H7 (cell line): ENCODE measurements at places on chromosomes 2 and 18.

GRCh38 chr2:205543262-205543843 lies 138.9 kb upstream of the NRP2 start:
- no peak for DNase-seq

DNA sequence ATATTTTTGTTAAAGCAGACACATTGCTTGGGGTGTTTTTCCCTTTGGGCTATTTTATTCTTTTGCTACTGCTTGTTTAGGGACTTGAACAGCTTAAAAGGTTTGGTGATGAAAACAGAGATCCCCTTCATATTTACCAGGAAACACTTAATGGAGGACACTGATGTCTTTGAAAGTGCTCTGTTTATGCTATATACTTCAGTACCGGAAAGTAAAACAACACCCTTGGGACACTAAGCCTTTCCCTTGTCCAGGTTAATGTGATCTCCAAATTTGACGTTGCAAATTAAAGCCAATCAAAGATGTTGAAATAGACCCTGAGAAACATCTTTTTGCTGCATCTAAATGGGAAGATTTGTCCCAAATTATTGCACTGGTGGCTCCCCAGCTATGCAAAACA lies 564.6 kb upstream of the PKDCC start:
- DNase-seq = no peak

DNA sequence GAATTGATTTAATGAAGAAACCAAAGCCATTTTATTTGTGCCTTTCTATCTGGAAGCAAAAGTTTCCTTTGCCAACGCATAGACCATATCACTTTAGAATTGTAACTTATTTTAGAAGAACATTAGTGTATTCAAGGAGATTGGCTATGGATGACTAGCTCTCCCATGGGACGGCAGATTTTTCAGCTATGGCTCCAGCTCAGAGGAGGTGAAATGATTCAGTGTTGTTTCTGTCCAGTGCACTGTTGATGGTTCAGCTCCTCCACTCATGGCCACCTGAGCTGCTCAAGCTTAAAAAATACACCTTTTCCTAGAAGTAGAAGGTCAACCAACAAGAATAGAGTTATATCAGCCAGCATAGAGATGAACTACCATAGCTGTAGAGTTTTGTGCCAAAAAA lies 1597.5 kb upstream of the PIK3C3 start:
- DNase-seq = no peak

DNA sequence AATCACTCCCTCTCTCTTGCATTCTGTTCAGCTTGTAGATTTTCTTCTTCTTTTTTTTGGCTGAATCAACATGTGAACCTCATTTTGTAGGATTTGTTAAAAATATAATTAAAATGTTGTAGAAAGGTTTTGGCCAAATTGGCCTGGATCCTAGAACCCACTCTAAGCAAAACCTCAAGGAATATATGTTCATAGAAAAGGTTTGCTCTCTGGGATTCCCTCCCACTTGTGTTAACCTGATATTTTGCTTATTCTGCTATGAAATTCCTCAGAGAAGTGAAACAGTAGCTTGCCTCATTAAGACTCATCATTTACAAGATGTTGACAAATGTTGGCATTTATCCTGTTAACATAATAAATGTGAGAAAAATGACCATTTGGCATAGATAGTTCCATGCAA lies 456.7 kb downstream of the TMEM182 start:
- DNase-seq = no peak

GRCh38 chr2:149143734-149144133 lies 105.2 kb downstream of the LYPD6B start:
- no peak for DNase-seq

- DNase-seq = no peak
These were observed 14.4 kb downstream of the HYCC2 start for GRCh38 chr2:201057087-201057521.

- no peak for DNase-seq
These were observed 56.3 kb upstream of the LAPTM4A start for GRCh38 chr2:20107776-20108175.

DNA sequence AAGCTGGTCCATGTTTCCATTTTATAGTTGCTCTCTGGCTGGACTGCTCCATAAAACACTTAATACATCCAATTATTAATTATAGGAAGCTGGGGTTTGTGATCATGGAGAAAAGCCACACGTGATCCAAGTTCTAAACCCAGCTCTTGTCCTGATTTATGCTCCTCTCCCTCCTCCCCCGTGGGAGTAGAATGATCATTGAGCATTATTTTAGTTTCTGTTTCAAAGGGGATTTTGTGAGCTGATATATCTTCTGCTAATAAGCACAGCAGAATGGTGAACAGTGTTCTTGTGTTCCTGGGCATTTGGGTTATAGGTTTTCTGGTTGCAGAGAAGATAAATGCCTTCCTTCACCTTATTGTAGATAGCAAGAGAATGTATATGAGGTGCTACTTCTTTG lies 135.7 kb upstream of the TMEM200C start:
- DNase-seq = no peak

DNA sequence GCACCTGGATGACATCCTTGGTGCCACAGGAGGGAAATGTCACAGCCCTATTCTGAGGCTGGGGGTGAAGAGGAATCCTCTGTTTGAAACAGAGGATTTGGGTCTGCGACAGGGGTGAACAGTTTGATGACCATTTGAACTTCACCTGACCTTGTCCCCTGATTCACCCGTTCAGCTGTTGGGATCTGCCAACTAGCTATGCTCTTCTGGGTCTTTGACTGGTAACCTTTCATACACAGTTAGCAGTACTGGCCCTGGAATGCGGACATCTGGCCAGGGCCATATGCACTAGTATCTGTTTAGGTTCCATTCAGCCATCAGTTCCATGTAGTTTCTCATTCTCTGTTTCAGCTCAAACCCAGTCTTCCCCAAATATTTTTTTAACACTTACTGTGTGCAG lies 72.6 kb upstream of the MCFD2 start:
- DNase-seq = no peak

DNA sequence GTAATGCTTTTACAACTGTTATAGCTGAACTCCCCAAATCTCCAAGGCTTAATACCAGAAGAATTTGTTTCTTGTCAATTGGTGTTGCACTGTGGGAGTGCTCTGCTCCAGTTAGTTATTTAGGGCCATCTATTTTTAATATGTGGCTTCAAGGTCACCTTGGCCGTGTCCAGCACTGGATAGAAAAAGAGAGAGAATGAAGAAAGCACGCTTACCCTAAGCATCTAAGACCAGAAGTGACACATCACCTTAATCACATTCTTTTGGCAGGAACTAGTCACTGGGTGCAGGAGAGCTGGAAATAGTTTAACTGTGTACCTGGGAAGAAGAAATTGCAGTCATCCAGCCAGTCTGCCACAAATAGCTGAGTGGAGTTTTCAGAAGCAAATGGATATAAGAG lies 78.8 kb downstream of the VWC2L start:
- DNase-seq = no peak

DNA sequence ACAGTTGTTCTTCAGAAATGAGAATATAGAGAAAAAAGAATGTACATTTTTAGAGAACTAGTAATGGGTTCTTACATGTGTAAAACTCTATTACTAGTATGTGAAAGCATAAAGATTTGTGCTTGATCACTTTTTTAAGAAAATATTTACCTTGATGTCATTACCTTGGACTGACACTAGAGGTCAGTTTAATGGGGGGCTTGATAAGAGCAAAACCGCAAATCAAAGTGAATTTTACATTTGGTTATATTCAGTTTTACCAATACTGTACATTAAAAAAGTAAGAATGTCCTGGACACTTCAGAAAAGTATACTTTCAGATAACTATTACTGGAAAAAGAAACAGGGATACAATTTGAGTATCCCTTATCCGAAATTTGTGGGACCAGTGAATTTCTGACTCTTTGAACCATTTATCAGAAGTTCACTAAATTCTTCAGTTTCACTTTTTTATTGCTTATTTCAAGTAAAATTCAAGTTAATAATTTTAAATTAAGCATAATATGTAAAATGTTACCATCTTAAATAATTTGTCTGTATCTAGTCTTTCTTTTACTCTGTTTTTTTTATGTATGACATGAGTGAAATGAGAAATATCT lies 1149.5 kb downstream of the DSC3 start:
- no peak for DNase-seq

DNA sequence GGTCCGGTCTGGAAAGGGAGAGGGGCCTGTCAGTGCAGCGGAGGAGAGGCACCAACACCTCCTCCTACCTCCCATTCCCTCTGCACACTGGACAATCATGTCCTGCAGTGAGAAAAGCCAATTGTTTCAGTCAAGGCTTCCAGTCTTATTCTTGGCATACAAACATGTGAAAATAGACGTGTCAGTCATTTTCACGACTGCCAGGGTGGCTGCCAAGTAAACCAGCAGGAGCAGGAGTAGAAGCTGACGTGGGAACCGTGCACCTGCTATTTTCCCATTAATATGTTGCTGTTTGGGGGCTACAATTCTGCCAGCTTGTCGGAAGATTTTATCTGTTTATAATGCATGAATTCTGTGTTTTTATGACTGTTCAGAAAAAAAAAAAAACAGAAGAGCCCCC lies 202.3 kb downstream of the SPP2 start:
- no peak for DNase-seq

- no peak for DNase-seq
These were observed 136.0 kb upstream of the ITGB6 start for GRCh38 chr2:160336105-160336504.

DNA sequence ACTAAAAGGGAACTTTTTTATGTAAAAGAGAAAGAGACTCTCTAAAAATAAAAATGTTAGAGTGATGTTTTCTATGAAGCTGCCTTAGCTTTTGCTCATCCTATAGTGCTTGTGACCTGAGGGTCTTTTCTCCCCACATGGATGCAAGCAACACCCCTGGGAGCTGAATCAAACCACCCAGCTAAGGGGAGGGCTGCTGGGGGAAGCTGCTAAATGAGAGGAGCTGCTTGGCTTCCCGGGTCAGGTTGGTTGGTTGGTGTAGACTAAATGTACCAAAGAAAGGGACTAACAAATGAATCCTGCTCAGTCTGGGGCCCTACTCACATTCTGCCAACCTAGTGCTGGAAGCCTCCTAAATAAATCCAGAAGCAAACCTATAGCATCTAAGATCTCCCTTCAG lies 35.0 kb downstream of the AFF3 start:
- DNase-seq = no peak

DNA sequence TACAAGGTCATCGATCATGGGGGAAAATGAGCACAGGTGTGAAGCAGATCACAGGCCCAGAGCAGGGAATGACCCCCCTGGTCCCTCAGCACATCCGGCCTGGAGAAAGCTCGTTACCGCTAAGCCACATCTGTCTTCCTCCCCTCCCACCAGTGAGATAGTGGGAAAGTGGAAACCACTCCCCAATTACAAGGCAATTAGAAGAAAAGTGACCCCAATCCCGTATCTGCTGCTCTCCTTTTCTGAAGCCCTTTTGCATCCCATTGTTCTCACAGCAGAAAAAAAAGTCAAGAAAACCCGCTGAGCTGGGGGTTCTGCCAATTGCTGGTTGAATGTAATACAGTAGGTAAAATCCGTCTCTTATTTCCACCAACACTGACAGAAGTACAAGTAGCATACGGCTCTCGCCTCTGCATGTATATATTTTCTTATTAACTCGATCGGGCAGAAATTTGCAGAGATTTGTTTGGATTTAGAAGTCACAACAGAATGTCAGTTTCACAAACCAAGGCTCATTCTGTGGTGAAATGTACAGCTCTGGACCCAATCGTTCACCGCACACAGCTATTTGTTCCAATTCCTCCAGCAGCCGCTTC lies 287.0 kb downstream of the TCF4 start:
- DNase-seq = peak; percentile 5

GRCh38 chr2:200300638-200301314 lies 5.7 kb upstream of the SPATS2L start:
- no peak for DNase-seq

DNA sequence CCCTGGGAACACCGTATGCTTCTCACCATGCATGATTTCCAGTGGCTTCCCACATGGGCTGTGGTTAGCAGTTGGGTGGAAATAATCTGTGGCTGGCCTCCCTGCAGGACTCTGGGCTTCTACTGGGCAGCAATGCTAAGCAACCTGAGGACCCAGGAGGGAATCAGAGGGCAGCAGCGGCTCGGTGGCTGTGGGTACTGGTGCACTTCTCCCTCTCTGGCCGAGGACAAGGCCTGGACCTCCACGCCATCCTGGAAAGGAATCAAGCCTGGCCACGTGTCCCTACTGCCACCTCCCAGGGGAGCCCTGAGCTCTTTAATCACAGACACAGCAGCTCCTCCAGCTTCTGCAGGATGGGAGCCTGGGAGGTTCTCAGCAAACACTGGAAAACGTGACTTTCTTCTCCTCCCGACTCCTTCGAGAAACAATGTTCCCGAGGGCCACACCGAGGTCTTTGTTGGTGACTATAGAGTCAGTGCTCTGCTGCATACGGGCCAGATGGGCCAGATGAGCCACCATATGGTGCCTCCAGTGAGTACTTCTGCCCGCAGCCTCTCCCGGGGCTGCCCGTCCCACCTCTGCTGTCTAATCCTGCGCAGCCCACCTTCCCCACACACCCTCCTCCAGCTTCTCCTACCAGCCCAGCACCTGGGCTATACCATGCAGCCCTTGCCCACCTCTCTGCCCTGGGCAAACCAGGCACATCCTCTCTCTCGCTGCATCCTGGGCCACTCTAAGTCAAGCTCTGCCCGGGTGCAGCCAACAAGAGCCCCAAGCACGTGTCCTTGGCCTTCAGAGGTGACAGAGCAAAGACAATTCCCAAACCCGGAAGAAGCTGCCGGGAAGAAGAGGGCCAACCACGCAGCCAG lies 42.8 kb upstream of the OTOS start:
- no peak for DNase-seq

DNA sequence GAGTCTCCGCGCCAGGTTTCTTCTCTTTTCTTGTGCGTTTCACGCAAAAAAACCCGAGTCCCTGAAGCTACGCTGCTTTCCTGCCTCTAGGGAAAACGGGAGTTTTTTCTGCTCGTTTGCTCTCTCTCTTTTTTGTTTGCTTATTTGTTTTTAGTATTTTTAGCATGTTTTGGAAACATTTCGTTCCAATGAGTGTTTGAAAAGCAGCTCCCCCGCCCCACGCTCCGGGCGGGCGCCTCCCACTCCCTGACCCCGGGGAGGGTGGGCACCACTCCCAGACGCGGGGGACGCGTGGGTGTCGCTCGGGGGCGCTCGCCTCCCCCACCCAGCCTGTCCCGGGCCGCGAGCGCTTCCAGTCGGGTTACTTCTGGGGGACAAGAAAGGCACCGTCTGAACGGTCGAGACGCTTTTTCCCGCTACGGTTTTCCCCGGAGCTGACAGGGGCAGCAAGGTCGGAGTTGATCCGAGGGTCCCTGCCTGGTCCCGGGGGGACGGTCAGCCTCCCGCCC lies 446 bp upstream of the EFHD1 start:
- DNase-seq = no peak

- no peak for DNase-seq
These were observed 32.6 kb downstream of the TNS1 start for GRCh38 chr2:217970206-217970605.
